ENCODE measurements at places on chromosomes 16 and 17.

DNA sequence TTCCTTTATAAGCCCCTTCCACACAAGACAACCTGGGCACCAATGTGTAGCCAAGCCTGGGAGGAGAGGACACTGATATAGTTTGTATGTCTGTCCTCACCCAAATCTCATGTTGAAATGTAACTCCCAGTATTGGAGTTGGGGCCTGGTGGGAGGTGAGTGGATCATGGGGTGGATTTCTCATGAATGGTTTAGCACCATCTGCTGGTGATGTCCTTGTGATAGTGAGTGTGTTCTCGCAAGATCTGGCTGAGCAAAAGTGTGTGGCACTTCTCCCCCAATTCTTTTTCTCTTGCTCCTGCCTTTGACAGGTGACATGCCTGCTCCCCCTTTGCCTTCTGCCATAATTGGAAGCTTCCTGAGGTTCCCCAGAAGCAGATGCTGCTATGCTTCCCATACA, 135.8 kb downstream of the USP31 start:
- DNase-seq: no peak

GRCh38 chr16:8375232-8375587, 215.1 kb downstream of the TMEM114 start:
- no peak for DNase-seq

DNA sequence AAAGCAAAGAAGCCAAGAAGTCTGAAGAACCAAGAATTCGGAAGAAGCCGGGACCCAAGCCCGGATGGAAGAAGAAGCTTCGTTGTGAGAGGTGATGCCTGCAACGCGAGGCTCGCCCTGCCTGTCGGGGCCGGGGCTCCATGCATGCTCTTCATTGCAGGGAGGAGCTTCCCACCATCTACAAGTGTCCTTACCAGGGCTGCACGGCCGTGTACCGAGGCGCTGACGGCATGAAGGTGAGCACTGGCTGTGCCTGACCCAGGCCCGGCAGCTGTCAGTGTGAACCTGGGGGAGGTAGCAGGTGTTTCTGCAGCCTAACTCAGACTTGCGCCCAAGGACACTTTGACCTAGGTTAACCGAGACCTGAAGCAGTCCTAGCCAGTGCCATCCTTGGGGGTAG, 12.0 kb downstream of the ZNF276 start:
- no peak for DNase-seq

DNA sequence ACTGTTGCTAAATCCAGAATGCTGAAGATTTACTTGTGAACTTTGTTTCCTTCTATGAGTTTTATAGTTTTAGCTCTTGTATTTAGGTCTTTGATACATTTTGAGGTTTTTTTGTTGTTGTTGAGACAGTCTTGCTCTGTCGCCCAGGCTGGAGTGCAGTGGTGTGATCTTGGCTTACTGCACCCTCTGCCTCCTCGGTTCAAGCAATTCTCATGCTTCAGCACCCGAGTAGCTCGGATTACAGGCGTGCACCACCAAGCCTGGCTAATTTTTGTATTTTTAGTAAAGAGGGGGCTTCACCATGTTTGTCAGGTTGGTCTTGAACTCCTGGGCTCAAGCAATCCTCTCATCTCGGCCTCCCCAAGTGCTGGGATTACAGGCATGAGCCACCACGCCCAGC, 14.4 kb downstream of the TENT4B start:
- no peak for DNase-seq

GRCh38 chr16:3580251-3580651, 3.0 kb upstream of the NLRC3 start:
- DNase-seq: no peak

- DNase-seq: peak; percentile 9
Observed at GRCh38 chr17:79188048-79188447, 113.4 kb downstream of the ENGASE start.

GRCh38 chr17:81636505-81637288, at the start of the genes NPLOC4 and TSPAN10:
Gene NPLOC4, minus strand, starts transcription at chr17:81637112. Its CDS starts 182 bp downstream, at chr17:81636930.
Gene TSPAN10, plus strand, starts transcription at chr17:81637196. Its CDS starts 5,217 bp downstream, at chr17:81642413.
- DNase-seq: peak; percentile 87

DNA sequence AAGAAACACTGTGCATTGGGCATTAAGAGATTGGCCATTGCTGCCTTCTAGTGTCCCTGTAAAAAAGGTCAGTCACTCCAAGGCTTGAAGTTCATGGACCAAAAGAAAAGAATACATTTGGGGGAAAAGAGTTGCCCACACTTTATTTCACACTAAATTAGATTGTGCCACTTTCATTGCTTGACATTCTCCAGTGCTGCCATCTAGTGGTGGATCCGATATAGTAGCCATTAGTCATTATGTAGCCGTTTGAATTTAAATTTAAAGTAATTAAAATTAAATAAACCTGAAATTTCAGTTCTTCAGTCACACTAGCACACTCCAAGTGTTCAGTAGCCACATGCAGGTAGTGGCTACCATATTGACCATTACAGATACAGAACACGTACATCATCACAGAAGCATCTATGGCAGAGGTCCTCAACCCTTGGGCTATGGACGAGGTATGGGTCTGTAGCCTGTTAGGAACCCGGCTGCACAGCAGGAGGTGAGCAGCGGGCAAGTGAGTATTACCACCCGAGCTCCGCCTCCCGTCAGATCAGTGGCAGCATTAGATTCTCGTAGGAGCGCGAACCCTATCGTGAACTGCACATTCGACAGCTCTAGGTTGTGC, 21.9 kb upstream of the CDH5 start:
- DNase-seq: peak; percentile 50

- DNase-seq: peak; percentile 63
Observed at GRCh38 chr17:72390675-72391508, 270.1 kb downstream of the SOX9 start.

DNA sequence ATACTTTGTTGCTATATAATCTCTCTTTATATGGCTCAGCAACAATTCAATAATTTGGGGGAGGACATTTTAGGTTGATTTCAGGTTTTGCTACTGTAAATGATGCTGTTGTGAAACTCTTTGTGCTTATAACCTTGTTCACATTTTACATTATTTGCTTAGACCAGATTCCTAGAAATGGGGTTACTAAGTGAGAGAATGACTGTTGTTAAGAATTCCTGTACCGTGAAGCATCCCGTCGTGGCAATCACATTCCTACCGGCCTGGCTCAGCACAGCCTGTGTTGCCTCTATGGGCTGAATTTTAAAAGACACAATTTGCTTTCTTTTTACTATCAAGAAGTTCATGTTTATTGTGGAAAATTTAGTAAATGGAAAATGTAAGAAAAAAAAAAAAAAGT, 31.4 kb downstream of the B9D1 start:
- peak; percentile 86 for DNase-seq

DNA sequence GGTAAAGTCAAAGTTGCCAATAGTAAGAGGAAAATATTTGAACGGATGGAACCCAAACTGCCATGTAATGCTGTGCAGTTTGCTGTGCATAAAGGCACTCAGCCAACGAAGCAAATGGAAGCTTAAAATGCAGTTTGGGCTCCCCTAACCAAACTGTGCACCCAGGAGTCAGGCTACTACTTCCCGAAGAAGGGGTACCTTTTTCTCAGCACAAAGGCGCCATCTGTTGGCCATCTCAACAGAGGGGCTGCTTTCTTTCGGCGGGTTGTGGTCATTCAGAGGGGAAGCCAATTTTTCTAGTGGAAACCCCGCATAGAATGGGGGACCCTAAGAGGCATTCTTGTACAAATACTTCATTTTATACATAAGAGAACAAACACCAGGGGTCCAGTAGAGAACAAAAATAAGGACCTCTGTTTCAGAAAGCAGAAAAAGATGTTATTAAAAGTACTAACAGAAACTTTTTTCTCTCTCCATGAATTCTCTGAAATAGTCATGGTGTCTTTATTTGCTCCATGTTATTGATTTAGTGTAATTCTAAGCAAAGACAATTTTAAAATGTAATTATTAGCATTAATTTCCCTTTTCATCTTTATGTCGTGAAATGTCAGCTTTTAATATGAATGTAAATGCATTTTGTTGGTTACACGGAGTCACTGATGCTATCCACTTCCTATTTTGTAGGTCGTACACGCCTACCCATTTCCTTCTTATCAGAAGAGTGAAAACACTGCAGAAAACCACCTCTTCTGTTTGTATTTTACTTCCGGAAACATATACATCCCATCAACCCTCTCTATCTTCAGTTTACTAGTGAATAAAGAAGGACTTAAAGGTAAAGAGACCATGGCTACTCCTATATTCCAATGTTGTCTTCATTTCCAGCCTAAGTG, 453.3 kb downstream of the KCNJ2 start:
- DNase-seq: peak; percentile 31

- no peak for DNase-seq
Observed at GRCh38 chr17:36992701-36993100, 43.9 kb downstream of the AATF start.

DNA sequence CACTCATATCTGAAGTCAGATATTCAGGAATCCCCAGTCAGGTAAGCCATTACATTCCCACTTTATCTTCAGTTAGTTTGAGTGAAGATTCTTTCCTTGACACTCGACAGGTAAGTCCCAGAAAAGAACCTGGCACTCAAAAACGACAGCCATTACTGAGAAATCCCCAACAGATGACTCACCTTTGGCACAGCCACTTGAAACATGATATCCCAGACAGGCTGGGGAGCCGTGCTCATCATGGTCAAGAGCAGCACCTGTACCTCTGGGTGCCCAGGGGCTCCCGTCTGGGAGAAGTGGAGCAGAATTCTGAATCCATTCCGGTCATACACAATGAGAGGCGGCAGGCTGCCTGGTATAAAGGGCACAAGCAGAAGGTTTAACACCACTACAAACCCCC, 16.8 kb upstream of the COG7 start:
- DNase-seq: peak; percentile 22

DNA sequence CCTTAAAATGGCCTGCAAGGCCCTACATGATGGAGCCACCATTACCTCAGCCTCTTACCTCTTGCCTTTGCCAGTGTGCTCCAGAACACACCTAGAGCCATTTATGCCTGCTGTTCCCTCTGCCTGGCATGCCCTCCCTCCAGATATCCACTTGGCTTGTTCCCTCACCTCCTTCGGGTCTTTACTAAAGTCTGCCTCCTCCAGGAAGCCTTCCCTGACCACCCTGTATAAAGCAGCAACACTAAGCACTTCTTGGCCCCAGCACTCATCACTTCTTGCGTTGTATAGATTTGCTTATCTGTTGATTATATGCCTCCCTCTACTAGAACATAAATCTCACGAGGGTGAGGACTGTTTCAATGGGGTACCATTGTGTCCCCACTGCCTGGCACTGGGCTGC, 25.3 kb downstream of the ANKRD40 start:
- DNase-seq: no peak

DNA sequence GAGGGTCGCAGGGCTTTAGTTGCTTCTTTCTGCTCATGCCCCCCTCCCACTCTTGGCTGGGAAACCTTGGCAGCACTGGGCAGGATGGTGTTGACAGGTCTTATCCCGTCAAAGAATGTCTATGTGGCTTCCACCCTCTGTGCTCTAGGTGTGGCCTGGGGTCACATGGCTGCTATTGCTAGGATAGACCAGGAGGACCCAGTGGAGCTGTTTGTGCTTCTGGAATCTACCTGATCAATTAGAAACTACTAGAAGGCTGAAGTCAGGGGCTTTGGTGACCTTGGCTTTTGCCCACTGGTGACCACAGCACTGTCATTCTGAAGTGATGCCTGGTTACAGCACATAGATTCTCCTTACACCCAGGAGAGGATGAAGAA, 105.8 kb downstream of the CMIP start:
- no peak for DNase-seq

- DNase-seq: peak; percentile 45
Observed at GRCh38 chr17:58520843-58521430, 6.5 kb upstream of the MTMR4 start.

- peak; percentile 82 for DNase-seq
Observed at GRCh38 chr16:81723098-81723723, 55.9 kb upstream of the PLCG2 start.

GRCh38 chr17:79537061-79537460, 73.8 kb downstream of the RBFOX3 start:
- no peak for DNase-seq

DNA sequence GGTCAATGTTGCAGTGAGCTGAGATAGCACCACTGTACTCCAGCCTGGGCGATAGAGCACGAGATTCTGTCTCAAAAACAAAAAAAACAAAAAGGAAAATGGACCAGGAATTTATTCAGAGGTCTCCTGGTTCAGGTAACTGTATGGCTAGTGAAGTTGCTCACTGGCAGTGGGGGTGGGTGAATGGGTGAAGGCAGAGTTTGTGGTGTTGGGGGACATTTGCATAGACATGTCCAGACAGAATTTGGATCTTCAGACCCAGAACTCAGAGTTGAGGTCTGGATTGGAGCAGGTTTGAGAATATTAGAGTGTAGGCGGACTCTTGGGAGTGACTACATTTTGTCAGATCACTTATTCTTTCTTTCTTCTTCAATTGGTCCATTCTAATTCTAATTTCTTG, 55.0 kb downstream of the SMPD3 start:
- no peak for DNase-seq

DNA sequence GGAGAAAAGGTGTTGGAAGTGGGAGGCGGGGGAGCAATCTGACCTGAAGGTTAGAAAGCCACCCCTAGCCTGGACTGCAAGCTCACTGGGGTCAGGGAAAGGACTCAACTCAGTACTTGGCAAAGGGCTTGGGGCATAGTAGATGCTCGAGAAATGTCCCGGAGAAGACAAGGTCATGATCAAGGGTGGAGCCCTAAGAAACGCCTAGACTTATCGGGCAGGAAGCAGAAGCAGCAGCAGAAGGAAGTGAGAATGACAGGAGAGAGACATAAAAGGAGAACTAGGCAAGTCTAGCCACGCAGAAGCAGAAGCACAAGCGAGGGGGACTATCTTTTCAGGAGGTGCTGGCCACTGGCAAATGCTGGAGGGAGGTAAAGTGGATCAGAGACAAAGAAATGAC, 10.2 kb downstream of the COTL1 start:
- no peak for DNase-seq

All from fibroblast of skin of scalp (primary cell).